Stimulated activated CD4-positive, alpha-beta T cell treated with anti-CD3 and anti-CD28 coated beads, Interleukin-1b, Interleukin-23, amount 100 ng/mL, for 1 hour (primary cell): ENCODE measurements at places on chromosomes 11 and 22.

GRCh38 chr22:30038219-30038618 lies 42.0 kb upstream of the HORMAD2 start:
- DNase-seq = no peak

GRCh38 chr11:69615545-69616278 lies 25.2 kb upstream of the CCND1 start:
- DNase-seq = no peak

DNA sequence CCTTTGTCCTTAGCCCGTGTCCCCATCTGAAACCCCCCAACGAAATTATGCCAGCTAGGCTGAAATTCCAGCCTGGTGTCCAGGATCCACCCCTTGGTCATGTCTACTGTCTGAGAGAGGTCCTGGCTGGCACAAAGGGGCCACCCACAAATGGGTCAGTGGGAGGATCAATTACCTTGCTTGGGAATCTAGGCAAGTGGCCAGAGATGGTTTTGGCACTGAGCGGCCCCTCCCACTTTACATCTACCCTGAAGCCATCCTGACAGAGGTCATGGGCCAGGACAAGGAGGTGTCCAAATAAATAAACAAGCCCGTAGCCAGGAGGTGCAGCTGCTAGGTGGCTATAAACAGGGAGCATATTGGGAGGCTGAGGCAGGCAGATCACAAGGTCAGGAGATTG lies 311.5 kb downstream of the MN1 start:
- DNase-seq = no peak

DNA sequence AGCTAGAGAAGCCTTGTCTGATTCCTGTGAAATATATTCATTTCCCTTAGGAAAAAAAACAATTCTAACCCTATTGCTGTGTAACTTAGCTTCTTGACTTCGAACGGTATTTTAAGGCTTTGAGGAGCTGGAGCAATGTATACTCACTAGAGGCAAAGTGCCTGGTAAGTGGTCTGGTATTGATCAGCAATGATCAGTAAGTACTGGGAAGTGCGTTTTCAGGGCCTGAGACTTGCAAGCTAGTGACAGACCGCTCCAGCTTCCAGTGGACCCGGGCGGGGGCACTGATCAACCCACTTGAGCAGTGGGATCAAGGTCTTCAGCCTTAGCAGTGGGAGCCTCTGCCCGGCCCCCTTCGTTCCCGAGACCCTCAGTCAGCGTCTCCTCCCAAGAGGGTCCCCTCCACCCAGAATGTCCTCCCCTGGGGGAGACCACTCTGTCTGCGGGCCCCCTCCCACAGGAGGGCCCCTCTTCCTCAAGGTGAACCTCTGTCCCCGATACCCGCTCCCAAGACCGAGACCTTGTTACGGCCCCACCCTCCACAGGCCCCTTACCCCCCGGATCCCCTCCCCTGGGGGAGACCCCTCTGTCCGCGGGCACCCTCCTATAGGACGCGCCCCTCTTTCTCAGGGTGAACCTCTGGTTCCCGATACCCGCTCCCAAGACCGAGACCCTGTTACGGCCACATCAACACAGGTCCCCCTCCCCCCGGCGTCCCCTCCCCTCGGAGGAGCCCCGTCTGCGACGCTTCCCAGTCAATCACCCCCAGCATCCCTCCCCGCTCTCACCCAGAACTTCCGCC lies 452 bp upstream of the ATXN10 start:
- DNase-seq = no peak

- no peak for DNase-seq
Observed at GRCh38 chr22:27386186-27386585, 415.4 kb downstream of the MN1 start.

DNA sequence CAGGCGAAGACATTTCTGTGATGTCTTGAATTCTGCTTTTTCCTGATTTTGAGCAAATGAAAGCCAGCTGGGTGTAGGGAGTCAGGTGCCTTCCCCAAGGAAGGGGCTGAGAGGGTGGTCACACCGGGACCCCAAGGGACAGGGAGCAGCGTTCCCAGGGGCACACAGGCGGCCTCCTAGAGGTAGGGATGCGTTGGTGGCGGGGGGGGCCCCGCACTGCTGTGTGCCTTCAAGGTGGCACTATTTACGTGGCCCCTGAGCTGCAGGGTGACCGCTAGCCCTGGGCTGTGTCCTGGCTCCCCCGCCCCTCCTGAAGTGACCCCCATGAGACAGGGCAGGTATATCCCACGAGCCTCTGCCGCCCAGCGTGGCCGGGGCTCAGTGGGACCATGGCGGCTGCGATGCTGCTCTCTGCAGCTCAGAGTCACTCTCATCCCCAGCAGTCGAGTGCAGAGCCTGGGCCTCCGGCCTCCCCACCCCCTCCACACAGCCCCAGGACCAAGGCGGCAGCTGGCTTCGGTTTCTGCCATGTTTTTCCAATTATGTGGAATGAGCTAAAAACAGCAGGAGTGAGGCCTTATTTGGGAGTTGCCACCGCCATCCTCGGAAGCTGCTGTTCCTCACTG lies 60.9 kb downstream of the LRP5 start:
- no peak for DNase-seq

DNA sequence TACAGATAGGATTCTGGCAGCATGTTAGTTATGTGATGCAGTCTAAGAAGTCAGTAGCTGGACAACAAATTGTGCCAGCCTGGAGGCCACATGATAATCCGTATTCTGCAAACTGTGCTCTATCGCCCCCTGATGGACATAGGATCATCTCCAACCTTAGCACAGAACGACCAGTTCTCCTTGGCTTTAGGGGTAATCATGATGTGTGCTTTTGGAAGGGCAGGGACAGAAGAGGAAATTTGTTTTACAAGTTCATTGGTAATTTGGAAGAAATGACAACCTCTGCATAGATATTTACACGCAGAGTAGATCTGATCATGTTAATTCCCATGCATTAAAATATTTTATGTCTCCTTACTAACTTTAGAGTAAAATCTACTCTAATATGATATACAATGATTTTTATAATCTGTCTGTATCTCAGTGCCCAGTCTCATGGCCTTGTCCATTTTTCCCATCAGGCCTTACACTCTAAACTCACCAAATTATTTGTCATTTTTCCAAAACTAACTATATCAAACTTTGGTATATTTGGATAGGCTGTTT lies 12.1 kb downstream of the OR10D3 start:
- no peak for DNase-seq

GRCh38 chr22:17120711-17121232 lies 388 bp downstream of the TMEM121B start:
- DNase-seq = no peak

GRCh38 chr11:96969251-96969650 lies 579.4 kb downstream of the JRKL start:
- no peak for DNase-seq

DNA sequence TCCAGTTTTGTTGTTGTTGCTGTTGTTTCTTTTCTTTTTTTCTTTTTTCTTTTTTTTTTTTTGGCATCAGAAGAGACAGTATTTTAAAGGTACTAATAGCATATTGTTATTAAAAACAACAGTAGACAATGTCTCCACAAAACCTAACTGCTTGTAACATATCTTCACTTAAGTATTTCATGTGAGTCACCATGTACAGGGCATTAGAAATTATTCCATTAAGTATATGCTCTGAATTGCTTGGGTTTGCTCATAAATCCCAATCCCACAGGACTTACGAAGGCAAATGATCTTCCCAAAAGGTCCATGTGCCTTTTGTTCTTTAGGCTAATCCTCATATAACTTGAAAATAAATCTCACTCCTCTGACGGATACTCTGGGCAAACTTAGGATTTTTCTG lies 35.9 kb downstream of the MAP6 start:
- no peak for DNase-seq

GRCh38 chr22:39362271-39362670 lies 12.5 kb downstream of the SYNGR1 start:
- no peak for DNase-seq

DNA sequence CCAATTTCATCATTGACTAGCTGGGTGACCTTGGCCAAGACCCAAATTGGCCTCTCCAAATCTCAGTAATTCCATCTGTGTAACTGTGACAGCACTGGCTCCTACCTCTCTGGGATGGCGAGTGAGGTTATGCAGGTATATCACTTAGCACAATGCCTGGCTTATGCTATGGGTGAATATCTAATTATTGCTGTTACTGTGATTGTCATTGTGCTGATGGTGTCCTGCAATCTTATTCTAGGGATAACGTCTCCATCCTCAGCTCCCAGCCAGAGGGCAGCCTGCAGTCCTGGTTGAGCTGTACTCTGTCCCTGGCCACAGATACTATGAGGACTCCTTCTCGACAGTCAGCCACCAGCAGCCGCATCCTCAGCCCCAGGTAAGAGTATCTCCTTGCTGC lies 164.8 kb upstream of the SEZ6L start:
- DNase-seq = no peak

DNA sequence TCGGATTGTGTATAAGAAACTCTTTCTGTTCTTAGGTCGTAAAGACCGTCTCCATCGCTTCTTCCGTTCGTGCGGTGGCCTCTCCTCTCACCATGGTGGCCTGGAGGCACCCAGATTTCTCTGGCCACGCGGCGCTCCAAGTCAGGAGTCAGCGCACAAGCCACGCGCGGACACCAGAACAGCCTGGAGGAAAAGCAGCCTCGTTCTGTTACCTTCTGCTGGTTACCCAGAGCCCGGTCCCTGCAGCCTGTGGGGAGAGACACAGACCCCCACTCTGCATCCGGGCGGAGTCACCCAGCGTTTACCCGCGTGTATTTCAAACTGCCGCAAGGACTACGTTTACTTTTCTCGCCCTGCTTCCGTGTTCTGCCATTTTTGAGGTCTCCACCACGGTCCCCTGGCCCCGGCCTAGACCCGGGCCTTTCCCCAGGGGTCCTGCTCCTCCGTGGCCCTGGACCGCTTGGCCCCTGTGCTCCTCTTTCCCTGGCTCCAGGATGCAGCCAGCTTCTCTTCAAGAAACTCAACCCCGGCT lies 776.1 kb downstream of the BRD1 start:
- no peak for DNase-seq

- no peak for DNase-seq
Observed at GRCh38 chr11:76837696-76838677, 22.7 kb upstream of the ACER3 start.

- DNase-seq = no peak
Observed at GRCh38 chr11:121418625-121419114, 33.4 kb upstream of the SORL1 start.

- no peak for DNase-seq
Observed at GRCh38 chr22:24433828-24434470, 6.5 kb downstream of the ADORA2A start.

GRCh38 chr11:35165423-35166368 lies 26.7 kb downstream of the CD44 start:
- DNase-seq = no peak
